ENCODE measurements at places on chromosomes 2 and 18.

- no peak for DNase-seq
These were observed 41.5 kb upstream of the TANK start for GRCh38 chr2:161118722-161119121.

DNA sequence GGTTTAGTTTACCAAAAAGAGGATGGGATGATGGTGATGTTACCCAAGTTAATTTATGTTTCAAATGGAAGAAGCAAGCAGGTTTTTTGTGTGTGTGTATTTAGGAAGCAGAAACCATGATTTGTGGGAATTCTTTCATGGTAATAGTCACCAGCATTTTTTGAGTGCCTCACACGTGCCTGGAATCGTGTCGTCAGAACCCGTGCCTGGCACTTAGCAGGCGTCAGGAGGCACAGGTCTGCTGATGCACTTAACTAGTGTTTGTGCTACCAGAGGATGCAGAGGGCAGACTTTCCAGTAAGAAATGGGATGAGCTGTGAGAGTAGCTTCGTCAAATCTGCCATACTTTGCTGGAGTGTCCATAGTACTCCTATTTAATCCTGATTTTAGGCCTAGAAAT is 41.1 kb downstream of the LYPD6 start:
- no peak for DNase-seq

DNA sequence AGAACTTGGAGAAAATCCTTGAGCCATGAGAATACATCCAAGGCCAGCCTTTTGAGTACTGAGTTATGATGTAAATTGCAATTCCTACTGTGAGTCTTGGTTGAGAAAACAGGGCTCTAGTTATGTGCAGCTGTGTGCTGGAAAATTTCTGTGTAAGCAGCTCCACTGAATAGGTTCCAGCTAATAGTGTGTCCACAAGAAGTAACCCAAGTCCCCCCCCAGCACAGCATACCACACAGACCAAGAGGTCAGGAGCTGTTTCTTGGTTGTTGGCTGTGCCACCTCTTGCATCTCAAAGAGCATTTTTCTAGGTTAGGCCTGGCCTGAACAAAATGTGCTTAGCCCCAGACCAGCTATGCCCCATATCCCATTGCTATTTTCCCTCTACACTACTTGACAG is 36.8 kb upstream of the APCDD1 start:
- no peak for DNase-seq

- DNase-seq, result no peak
These were observed 10.1 kb downstream of the SLC9A4 start for GRCh38 chr2:102483086-102483485.

DNA sequence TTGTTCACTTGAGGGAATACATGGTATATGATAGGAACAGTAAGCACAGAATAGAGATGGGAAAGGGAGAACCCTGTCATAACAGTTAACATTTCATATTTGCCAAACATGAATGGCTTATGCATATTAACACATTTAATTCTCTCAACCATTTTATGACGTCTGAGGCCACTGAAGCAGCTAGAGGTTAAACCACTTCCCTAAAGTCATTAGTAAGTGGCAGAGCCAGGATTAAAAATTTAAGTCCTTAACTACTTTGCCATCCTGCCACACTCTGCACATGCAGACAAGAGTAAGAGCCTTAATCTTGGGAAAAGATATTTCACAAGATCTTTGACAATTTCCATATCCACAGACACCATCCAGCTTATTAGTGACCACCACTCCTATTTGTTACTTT is 2.1 kb downstream of the LIPT1 start:
- DNase-seq, result no peak

- DNase-seq, result no peak
These were observed 11.9 kb downstream of the ADRA2B start for GRCh38 chr2:96104487-96104861.

Measured in stimulated activated CD8-positive, alpha-beta memory T cell treated with anti-CD3 and anti-CD28 coated beads, Interleukin-7, amount 100 ng/mL, for 1 hour (primary cell).